ENCODE measurements at places on chromosomes 3 and 15. TPM values are rescaled to one million over a fixed set of nuclear protein-coding genes. Genes with fewer than 3 reads are reported as not detected.

GRCh38 chr3:3919316-3919715 is 120.1 kb downstream of the LRRN1 start:
- DNase-seq = no peak

DNA sequence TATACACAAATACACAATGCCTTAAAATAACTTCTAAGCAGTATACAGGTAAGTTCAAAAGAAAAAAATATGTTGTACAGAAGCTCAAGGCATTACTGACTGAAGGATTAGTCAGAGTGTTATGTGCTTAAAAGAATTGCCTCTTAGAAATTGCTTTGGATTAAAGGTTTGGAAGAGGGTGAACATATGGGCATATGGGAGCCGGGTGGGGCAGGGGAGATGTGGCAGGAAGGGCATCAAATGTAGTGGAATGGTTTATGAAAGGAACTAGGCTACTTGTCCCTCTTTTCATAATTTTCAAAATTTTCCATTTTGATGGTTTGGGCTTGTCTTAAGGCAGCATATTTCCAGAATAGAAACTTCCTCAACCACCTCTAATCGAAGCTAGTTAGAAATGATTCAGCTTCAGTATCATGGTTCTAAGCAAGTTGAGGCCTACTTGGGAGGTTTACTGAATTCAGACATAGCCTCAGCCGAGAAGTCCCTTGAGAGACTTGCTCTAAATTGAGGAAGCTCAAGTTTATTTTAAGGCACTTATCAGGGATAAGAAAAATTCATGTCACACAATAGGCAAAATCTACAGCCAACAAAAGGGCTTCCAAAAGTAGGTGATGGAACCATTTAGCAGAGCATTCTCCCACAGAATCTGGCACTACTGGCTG is 10.1 kb upstream of the GOLGB1 start:
- no peak for DNase-seq

DNA sequence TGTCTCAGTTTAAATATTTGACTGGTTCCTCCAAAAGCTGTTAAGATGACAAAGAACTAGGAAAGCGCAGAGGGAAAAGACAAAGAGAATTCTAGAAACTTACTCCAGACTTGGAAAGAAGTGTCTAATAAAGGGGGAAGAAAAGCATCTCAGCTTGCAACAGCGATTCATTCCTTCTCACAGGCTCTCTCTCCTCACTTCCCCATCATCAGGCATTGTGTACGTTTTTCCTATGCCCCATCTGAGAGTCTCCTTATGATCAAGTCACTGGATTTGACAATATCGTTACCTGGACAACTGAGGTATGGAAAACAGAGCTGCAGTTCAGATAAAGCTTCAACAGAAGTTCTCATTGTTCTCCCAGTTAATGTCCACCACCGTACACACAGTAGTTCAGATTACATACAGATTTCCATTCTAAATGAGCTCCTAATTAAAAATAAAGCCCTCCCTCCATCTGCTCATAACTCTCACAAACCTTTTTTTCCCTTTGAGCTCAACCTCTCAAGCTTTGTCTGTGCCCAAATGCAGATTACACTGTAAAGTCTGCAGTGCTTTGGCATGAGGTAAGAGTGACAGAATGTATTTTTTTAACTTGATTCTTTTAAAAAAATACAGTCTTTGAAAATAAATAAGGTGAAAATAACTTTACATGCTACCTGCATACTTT is 254.4 kb upstream of the THBS1 start:
- DNase-seq = no peak

DNA sequence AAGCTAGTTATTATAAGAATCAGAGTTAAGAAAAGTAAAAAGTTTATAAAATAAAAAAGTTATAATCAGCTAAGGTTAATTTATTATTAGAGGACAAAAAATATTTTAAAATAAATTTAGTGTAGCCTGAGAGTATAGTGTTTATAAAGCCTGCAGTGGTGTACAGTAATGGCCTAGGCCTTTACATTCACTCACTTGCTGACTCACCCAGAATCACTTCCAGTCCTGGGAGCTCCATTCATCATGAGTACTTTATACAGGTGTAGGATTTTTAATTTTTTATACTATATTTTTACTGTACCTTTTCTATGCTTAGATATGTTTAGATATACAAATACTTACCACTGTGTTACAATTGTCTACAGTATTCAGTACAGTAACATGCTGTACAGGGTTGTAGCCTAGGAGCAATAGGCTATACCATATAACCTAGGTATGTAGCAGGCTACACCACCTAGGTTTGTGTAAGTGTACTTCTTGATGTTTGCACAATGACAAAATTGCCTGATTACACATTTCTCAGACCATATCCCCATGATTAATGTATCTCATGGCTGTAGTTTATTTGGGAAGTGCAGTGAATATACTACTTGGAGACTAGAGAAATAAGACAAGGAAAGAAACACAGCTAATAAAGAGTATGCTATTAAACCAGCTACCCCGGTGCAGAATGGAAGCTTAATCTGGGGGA is 101.9 kb upstream of the GALNT15 start:
- no peak for DNase-seq

DNA sequence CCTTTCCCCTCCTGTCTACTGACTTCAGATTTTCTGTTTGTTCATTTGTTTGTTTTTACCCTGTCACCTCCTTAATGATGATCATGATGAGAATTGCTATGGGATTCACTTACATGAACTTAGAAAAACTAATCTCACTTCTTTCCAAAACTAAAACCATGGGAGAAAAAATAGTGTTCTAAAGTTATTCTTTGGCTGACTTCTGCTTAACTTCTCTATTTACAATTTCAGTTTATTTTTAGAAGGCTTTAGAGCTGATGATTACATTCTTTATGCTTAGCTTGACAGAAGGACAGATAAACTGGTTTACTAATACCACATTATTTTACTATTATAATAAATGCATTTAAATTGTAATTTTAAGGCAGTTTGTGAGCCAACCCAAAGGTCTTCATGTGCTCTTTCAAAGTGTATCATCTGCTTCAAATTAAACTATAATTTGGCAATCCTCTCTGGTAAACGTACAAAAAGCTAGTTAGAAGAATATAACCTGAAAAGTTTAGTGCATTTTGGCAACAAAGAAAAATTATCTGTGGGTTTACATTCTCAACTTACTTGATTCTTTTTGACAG is 676.8 kb upstream of the UBE2E2 start:
- no peak for DNase-seq

GRCh38 chr3:144424606-144425005 is 453.0 kb downstream of the DIPK2A start:
- no peak for DNase-seq

Gene BTLA
- not detected for total RNA-seq

- DNase-seq = no peak
These were observed 56.2 kb downstream of the SRGAP3 start for GRCh38 chr3:9193211-9193610.

DNA sequence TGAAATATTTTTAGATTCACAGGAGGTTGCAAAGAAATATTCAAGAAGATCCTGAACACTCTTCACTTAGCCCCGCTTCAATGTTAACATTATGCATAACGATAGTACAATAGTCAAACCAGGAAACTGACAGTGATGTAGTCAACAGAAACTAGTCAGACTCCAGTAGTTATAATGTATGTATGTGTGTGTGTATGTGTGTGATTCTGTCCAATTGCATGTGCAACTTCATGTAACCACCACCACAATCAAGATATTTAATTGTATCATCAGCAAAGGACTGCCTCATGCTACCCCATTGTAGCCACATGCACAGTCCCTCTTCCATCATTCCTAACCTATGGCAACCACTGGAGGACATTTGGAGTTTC is 77.9 kb downstream of the APBA2 start:
- DNase-seq = no peak

Measured in Right ventricle myocardium superior (tissue), 1 donor.